ENCODE measurements at places on chromosomes 1 and 21.
A peak's percentile ranks its signal among the peaks of the same experiment; 100 is the strongest.

DNA sequence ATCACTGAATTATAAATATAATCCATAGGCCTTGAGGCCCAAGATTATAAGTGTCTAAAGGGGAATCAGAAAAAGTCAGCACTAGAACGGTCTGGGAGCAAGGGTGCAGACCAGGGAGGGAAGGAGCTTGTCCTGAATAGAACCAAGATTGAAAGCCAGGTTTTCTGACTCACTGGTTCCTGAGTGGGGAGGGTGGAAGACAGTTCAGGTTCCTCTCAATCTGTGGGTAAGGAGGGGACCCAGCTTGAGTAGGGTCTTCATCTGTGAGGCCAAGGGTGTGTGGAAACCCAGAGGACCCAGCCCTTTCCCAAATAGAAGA lies 842 bp downstream of the LENEP start:
- no peak for DNase-seq

DNA sequence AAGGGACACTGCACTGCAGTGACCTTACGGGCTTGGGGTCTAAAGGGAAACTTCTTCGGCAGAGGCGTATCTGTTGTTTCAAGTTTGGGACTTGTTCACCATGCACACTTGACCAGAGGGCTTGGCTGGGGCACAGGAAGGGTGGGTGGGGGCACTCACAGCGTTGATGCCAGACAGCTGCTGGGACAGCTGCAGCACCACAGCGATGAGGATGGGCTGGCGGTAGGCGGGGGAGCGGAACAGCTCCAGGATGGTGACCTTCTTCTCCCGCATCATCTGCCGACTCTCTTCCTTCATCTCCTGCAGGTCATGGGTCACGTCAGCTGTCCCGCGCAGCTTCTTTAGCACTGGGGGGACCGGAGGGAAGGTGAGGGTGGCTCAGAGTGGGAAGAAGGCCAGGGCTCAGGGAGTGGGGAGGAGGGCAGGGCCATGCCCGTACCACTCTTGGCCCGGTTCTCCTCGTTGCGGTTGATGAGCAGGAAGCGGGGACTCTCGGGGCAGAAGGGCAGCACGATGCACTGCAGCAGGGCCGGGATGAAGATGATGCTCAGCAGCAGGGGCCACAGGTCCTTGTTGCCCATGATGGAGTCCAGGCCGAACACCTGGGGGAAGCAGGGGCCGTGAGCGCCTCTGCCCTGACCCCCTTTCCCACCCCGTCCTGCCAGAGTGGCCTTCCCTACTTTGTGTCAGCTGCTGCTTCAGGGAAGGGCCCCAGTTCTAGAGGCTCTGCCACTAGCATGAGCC lies 29.1 kb downstream of the SLC2A1 start:
- no peak for DNase-seq

DNA sequence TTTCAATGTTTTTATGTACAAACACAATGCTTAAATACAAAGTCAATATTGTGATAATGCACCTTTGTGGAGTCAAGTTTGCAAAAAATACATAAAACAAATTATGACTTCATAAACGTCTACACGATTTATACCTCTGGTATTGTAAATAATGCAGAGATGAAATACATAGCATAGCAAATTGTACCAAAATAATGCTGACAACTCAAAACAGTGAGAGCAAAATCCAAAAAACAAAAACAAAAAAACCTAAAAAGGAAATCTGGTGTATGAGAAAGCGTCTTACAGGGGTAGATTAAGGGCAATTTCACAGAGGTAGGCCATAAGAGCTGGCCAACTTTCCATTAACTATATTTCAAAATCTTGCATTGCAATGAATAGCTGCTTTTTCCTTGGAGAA lies 161.5 kb upstream of the LRRC7 start:
- DNase-seq = no peak

GRCh38 chr1:39046613-39047210 lies 20.6 kb downstream of the NDUFS5 start:
- DNase-seq = no peak

GRCh38 chr21:45249626-45250025 lies 38.1 kb downstream of the POFUT2 start:
- DNase-seq = no peak

DNA sequence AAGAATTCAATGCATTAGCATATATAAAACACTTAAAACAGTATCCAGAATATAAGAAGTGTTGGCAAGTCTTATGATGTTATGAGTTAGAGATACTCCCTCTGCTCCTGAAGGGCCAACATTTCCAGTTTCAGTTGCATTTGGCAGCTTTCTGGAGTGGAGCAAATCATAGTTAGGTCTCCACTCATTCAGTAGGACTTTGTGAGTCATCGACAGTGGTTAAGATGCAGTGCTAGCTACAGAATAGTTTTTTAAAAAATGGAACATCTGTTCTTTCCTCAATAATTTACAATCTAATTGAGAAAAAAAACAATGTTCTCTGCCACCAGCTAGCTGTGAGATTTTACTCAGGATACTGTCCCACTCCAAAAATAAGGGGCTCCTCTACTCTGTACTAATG lies 389.1 kb downstream of the HLX start:
- DNase-seq = no peak

DNA sequence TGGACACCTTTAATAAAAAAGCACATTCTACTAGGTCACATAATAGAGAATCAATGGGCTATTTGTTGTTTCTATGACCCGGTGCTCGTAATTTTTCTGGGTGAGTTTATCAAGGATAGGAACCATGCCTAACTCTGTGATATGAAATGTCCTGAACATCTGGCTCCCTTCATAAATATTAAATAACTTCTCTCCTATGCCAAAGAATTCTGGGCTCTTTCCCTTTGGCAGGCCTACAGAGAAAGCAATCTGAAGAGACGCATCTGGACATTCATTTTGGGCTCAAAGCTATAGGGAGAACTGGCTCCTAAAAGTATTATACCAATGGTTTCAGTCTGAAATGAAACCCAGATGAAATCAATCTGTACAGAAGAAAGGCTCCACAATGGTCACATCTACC lies 38.8 kb upstream of the ANGPTL7 start:
- no peak for DNase-seq

DNA sequence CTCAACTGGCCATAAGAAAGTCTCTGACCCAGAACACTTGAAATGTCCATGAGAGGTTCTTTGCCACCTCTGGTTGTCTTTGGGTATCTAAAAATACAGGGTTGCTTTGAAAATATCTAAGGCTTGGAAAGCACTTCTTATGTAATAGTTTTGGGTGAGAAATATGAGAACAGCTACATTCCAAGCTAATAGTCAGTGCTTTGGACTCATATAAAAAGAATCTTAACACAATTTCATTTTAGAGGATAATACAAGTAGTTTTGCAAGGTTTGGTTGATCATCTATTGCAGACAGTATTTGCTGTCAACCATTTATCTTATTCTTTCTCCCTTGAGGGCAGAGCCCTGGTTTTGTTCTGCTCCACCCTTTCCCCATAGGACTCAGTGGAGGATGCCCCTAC lies 207.5 kb downstream of the KCNK2 start:
- DNase-seq = no peak

- no peak for DNase-seq
Observed at GRCh38 chr1:211697356-211697755, 21.9 kb upstream of the NEK2 start.

DNA sequence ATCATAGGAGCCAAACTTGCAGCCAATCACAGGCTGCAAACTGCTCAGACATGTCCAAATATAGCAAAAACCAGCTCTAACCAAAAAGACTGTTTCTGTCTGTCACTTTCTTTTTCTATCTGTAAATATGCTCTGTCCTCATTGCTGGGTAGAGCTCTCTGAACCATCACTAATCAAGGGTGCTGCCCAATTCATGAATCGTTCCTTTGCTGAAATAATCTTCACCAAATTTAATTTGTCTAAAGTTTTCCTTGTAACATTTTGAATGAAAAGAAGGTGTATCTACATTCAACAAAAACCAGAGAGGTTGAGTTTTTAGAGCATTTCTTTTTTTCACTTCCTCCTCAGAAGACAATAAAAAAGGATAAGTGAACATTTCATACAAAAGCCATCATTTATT lies 1221.7 kb upstream of the ADGRL2 start:
- DNase-seq = no peak

GRCh38 chr1:17170571-17170970 lies 34.4 kb upstream of the PADI1 start:
- DNase-seq = no peak

- DNase-seq = no peak
Observed at GRCh38 chr1:194013561-194013960, 827.1 kb upstream of the B3GALT2 start.

DNA sequence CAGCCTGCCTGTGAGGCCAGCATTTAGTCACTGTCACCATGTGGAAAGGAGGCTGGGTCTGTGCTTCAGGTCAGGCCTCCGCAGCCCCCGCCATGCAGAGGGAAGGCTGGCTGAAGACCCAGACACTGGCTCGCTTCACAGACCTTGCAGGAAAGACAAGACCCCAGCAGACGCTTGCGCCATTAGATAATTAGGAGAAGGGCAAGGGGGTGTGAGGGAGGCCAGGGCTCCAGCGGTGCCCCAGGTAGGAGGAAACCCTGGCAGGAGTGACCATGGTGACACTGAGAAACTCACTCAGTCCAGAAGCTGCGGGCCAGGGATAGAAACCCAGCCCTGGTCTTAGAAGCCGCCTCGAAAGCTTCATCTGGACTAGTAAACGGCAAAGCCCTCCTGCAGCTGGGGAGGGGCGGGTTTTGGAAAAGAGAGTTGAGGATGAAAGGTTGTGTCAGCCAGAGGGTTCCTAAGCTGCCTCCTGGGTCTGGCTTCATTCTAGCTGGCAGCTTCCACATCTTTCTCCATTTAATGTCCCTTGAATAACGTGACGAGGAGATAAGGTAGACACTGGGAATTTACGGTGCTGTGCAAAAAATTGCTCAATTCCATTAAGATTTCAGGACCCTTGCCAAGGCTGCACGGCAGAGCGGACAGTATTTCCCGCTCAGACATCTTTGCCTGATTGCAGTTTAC lies 294.1 kb upstream of the VAMP3 start:
- DNase-seq = no peak

DNA sequence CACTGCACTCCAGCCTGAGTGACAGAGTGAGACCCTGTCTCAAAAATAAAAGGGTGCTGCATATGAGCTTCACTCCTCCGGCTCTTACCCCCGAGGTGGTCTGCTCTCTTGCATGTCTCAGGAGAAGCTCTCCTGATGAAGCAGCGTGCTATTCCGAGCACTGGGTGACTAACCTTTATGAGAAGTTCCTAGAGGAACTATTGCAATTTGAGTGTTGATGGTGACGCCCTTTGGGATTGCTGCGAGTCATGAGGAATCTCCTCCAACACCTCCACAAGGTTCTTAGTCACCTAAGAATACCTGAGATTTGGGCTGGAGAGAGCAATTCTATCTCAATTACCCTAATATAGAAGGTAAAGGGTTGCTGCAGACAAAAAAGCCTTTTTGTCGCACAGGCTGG lies 40.8 kb upstream of the TINAGL1 start:
- no peak for DNase-seq

GRCh38 chr1:23999156-23999671 lies 19.1 kb upstream of the SRSF10 start:
- no peak for DNase-seq

DNA sequence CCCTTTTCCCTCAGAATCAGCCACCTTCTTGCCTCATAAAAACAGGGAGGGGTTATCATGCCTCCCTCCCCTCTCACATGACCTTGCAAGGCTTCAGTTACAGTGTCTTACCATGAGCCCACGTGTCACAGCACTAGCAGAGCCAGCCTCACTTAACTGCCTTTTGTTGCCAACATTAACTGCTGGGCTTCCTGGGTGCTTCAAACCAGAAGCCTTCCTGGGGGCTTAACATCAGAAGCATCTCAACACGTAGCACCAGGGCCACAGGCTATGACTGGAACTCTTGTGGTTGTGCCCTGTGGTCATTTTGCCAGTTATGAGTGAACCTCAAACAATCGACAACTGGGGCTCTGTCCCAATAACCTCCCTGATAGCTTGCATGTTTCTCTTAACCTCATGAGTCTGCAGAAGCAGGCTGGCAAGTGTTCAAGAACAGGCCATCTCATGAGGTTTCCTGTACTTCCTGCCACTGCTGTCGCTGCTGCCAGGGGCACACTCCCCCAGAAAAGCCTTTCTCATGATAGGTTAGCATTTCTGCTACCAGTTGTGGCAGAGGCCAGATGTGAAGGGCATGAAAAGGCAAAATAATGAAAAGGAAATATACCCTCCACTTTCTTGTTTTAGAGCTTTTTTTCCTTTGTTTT lies 132.2 kb downstream of the GLUL start:
- peak; percentile 98 for DNase-seq

DNA sequence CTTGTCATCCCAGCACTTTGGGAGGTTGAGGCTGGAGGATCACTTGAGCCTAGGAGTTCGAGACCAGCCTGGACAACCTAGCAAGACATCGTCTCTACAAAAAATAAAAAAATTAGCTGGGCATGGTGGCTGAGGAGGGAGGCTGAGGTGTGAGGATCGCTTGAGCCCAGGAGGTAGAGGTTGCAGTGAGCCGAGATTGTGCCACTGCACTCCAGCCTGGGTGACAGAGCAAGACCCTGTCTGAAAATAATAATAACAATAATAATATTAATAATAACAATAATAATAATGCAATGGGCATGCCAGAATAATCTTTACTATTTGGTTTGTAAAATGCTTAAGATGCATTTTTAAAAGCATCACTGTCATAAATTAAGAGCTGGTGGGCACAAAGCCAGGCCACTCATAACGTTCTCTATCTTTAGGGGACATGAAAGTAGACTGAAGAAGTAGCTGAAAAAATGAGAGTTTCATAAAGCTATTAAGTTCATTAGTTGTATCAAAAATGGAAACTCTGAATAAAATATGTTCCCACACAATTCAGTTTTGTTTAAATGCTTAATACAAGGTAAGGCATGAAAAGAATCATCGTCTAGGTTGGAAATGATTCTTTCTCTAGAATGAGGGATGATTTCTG lies 51.6 kb upstream of the ITPKB start:
- no peak for DNase-seq

All from RPMI8226 (cell line).